ENCODE measurements at places on chromosomes 11 and 22.

GRCh38 chr11:6402061-6402470 is 11.8 kb downstream of the SMPD1 start:
- no peak for DNase-seq

DNA sequence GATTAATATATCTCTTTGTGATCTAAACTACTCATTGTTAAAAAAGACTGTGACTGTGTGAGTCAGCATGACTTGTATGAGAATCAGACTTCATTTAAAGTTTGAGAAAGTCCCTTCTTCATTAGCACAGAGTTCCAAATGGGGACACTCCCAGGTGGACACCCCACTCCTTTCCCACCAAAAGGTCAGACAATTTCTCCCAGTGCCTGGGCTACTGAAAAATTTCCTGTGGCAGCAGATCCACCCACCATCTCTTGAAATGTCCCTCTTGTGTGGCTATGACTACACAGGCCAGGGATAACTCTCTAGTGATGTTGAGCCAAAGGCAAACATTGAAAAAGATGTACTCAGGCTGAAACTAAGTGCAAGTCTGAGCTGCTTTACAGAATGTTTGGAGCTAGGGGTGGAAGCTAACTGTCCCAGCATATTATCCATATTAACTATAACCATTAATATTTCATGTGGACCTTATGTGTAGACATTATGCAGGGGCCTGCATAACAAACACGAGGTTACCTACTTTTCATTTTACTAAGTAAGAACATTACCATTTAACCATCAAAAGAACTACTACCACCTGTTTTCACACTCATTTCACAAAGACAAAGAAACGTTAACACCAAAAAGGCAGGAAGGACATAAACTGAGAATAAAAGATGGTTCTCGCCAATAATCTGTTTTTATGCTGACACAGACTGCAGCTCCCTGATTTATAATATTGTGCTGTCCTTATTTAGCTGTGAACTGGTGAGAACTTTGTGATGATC is 44.8 kb downstream of the MMP20 start:
- no peak for DNase-seq

DNA sequence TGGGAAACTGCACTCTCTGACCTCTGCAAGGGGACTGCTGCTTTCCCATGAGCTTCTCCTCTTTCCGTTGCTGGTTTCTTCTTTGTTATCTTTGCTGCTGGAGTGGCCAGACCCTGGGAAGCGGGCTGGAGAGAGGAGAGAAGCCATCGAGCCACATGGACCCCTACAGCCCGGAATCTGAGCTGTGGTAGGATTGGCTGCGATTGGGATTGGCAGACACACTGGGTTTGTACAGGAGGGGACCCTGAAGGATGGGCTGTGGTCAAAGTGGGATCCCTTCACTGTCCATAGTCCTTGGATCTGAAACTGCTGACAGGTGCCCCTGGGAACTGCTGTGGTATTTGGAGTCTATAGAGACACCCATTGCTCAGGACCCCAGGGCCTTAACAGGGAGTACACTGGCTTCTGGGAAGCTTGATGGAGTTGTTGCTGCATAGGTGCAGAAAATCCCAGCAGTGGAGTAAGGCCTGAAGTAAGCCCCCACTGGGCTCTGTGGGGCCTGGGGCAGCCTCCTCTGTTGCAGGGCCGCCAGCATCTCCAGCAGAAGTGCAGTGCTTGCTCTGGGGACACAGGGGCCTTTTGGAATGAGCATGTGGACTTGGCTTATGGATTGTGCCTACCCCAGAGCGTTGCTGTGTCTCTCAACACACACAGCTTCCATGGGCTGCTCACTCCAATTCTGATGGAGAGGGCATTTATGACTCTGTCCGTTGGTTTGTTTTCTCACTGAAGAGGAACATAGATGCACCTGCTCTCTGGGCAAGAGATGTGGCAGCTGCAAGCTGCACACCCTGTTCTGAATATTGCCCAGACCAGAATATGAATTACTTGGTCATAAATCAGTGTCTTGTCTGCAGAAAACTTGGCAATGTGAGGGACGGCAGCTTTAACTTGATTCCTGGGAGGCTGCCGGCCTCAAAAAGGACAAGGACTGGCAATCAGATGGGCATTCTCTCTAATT is 32.0 kb downstream of the BCR start:
- DNase-seq = no peak

- DNase-seq = no peak
These were observed 5.9 kb downstream of the TSPAN32 start for GRCh38 chr11:2307501-2308331.

DNA sequence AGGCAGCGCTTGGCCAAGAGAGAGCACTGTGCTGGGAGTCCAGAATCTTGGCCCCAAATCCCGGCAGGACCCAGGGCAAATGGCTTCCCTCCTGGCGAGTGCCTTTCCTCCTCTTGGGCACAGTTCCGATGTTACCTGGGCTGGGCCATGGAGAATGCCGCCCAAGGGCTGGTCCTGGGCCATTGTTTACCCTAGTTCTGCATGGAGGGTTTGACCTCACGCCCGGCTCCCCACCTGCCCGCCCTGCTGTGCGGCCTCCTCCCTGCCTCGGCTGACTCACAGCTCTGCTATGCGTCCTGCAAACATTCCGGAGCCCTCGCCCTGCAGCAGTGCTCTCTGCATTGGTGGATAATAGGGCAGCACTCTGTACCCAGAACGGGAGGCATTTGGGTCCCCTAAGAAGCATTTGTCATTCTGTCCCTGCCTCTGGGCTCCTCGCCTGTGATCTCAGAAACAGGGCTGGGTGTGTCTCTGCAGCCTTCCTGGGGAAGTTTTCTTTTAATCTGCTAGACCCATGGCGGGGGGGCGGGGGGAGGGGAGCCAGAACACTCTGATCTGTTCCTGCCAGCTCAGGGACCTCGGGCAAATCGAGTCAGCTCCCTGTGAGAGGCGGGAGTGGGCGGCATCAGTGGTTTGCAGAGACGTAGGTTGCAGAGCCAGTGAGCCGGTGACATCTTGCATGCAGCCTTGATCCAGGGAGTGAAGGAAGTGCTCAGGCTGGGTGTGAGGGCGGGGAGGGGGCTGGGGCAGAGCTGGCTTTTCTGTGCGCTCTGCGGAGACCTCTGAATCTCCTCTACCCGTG is 32.9 kb upstream of the SMIM38 start:
- DNase-seq = peak; percentile 18

DNA sequence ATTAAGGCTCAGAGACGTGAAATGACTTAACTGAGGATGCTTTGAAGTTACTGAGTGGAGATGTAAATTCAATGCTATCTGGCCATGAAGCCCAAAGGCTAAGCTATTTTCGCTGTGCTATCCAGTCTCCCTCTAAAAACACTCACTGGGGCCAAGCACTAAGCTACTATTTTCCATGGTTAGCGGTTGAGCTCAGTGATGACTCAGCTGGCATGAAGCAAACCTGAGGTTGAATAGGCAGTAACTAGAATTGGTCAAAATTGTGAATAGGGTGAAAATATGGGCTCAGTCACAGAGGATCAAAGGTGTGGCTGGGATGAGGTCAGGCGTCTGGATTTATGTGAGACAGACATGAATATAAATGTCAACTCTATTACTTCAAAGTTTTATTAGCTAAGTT is 564.2 kb upstream of the KIRREL3 start:
- no peak for DNase-seq

DNA sequence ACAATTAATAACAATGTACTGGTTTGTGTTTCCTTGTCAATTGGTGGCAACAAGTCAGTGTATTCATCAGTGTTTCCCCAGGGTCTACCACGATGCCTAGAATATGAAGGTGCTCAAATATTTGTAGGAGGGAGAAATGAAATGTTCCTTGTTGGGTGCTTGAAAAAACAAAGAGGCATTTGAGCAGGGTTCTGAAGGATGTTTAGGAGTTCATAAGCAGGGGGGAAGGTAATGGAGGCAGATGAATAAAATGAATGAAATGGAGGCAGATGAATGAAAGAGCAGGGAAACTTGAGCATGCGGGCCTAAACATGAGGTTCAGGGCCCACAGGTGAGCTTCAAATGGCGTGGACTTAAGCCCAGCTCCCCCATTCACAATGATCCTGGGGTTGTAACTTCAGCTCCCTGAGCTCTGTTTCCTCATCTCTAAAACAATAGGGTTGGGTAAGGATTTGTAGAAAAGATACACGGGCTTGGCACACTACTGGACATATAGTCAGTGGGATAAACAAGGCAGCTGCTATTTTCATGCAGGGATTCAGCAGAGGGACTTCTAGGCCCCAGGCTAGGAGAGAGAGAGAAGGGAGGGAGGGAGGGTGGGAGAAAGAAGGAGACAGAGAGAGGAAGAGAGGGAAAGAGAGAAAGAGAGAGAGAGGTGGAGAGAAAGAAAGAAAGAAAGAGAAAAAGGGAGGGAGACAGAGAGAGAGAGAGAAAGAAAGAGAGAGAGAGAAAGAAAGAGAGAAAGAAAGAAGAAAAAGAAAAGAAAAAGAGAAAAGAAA is 73.7 kb downstream of the MN1 start:
- no peak for DNase-seq

GRCh38 chr22:45998638-45999378 is 21.8 kb upstream of the WNT7B start:
- no peak for DNase-seq

GRCh38 chr11:10692531-10693115 is 932 bp downstream of the IRAG1 start:
- DNase-seq = no peak

- DNase-seq = no peak
These were observed 534.2 kb downstream of the TBC1D22A start for GRCh38 chr22:47296405-47297260.

DNA sequence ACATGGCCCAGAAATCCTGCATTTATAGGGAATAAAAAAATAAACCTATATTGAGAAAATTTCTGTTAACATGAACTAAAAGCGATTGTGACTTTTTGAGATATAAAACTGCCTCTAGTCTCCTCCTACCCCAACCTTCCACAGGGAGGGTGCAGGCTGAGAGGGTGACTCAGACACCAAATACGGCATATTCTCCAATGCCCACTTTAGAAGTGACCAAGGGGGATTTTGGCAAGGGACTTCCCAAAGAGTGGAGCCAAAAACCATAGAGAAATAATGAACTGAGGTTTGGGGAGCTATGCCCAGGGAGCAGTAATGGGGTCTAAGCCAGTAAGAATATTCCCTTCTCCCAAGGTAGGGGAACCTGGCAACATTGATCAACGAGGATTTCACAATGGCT is 124.9 kb upstream of the ZC3H12C start:
- no peak for DNase-seq

DNA sequence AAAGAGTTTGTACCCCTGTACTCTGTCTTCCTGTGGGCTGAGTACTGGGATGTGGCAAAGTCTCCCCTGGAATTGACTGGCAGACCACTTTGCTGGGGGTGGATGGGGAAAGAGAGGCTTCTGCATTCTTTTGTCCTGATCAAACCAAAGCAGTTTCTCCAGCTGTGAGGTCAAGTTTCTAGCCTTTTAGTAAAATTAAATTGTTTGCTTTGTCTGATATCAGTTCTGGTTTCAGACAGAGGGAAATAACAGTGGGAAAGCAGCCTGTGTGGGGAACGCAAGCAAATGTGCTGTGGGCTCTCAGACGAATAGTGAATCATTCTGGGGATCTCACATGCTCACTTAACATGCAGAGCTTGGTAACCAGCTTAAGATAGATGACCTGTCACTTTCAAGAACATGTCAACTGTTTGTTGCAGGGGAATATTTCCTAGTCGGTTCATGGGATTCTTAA is 151.6 kb downstream of the FAT3 start:
- no peak for DNase-seq

DNA sequence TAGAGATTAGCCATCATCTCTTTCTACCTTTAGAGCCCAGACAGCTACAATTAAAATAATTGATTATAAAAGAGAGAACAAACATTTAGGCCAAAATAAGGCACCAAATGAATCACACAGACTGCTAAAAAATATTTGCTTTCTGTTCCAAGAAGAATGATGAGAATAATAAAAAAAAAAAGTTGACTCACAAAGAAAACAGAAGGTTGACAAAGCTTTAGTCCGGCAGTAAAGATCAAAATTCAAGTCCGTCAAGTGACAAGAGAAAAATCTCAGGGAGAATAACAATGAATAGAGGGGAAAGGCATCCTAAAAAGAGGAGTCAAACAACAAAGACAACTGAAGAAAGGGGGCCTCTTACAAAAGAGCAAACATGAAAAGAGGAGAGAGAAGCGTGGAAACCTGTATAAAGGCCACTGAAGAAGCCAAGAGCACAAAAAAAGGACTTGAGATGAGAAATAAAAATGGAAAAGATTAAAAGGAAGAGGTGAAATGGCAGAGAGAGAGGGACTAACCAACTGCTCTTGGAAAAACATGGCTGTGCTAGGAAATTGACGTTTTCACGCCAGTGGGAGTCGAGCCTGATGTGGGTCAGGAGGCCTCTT is 910.2 kb downstream of the OPCML start:
- DNase-seq = no peak

GRCh38 chr11:75487365-75487764 is 38.4 kb downstream of the GDPD5 start:
- DNase-seq = no peak

GRCh38 chr11:100726680-100727079 is 39.6 kb downstream of the ARHGAP42 start:
- DNase-seq = no peak

DNA sequence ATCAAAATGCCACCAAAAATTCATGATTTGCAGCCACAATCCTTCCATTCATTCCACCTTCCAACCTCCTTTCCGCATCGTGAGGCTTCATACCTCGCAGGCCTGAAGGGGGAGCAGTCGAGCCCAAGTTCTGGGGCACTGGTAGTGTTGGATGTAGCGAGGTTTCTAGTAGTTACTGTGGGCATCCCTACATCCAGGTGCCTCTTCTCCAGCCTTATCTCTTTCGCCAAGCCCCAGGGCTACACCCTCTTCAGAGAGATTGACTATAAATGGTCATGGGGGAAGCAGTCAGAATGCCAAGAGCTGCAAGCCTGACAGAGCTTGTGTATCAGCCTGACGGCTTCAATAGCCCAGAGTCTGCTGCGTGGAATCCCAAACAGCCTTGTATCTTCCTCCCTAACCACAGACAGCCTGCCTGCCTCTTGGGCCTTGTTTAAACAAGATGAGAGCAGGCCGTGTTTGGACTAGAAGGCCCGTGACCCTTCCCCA is 28.9 kb downstream of the CLMP start:
- DNase-seq = no peak

DNA sequence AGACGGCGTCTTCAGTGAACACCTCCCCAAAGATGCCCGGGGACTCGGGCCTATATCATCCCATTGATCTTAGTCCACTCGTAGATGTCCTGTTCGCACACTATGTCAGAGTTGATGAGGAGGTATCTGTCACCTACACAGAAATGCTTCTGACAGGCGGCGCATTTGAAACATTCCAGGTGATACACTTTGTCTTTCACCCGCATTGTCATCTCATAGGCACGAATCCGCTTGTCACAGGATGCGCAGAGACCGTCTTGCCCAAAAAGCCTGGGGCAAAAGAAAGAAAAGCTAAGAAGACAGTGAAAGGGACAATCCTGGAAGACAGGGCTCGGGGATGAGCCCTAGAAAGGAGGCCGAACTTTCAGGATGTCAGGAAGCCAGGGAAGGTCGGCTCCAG is 32.6 kb downstream of the LMO2 start:
- DNase-seq = no peak
